ENCODE measurements at places on chromosomes 11 and 22. TPM values are rescaled to one million over a fixed set of nuclear protein-coding genes. Genes with fewer than 3 reads are reported as not detected.

The GGT5 gene
- 55.9 TPM for total RNA-seq

The CCDC15 gene
- total RNA-seq, result 2.5 TPM

The XKR3 gene
- total RNA-seq, result not detected

The C22orf31 gene
- total RNA-seq, result not detected

The NRGN gene
- total RNA-seq, result 1.3 TPM

The FOLR1 gene
- not detected for total RNA-seq

The PGA4 gene
- 44.5 TPM for total RNA-seq

The POTEH gene
- not detected for total RNA-seq

The CDC42BPG gene
- 0.17 TPM for total RNA-seq

The SCN3B gene
- 1.1 TPM for total RNA-seq

The RAB30 gene
- total RNA-seq, result 23.1 TPM

The CD82 gene
- 12.1 TPM for total RNA-seq

The GAL3ST3 gene
- not detected for total RNA-seq

The APOC3 gene
- total RNA-seq, result not detected

The FGF4 gene
- not detected for total RNA-seq

The FAM83F gene
- total RNA-seq, result 3.3 TPM

The GNB1L gene
- 4.9 TPM for total RNA-seq

The BTG4 gene
- total RNA-seq, result not detected

The F2 gene
- not detected for total RNA-seq

The TMEM135 gene
- 51.3 TPM for total RNA-seq

All from subcutaneous adipose tissue (tissue), 4 donors.